ENCODE measurements at places on chromosomes 6 and 20. TPM values are rescaled to one million over a fixed set of nuclear protein-coding genes. Genes with fewer than 3 reads are reported as not detected.

GRCh38 chr6:155011809-155012291 is 16.7 kb downstream of the TIAM2 start:
- no peak overlapping the region for H3K4me3 ChIP-seq
- DNase-seq, result no peak
- H3K4me1 ChIP-seq, result peaks cover 19% of the 10 kb centered on the region
- no peak overlapping the region for H3K27ac ChIP-seq
- no peaks in the 10 kb centered on the region for H3K27me3 ChIP-seq

COL9A3 gene
- total RNA-seq, result 2.0 TPM

OPN5 gene
- total RNA-seq, result not detected

GRCh38 chr6:119352001-119352400 is 2.4 kb upstream of the MAN1A1 start:
- H3K4me3 ChIP-seq, result no peak overlapping the region
- no peak overlapping the region for H3K27ac ChIP-seq
- H3K27me3 ChIP-seq, result no peaks in the 10 kb centered on the region
- H3K4me1 ChIP-seq, result no peaks in the 10 kb centered on the region
- DNase-seq, result no peak

GRCh38 chr20:48807586-48808381 is 20.0 kb downstream of the PREX1 start:
- H3K27me3 ChIP-seq, result no peaks in the 10 kb centered on the region
- no peaks in the 10 kb centered on the region for H3K4me1 ChIP-seq
- no peak overlapping the region for H3K27ac ChIP-seq
- no peak overlapping the region for H3K4me3 ChIP-seq
- H3K36me3 ChIP-seq, result peaks cover 9% of the 10 kb centered on the region

GRCh38 chr20:2217857-2218539 is 77.8 kb upstream of the TGM3 start:
- DNase-seq, result no peak
- H3K27ac ChIP-seq, result no peak overlapping the region
- H3K4me1 ChIP-seq, result no peaks in the 10 kb centered on the region
- no peak overlapping the region for H3K4me3 ChIP-seq
- no peaks in the 10 kb centered on the region for H3K27me3 ChIP-seq
- no peaks in the 10 kb centered on the region for H3K36me3 ChIP-seq

DNA sequence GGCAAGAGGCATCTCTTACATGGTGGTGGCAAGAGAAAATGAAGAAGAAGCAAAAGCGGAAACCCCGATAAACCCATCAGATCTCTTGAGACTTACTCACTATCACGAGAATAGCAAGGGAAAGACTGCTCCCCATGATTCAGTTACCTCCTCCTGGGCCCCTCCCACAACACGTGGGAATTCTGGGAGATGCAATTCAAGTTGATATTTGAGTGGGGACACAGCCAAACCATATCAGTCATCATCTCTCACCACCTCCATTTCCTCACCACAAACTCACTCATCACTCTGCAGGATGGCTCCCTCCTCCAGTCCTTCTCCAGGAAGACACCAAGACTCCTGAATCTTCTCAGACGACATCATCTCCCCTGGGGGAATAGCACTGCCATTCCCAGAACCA is 25.8 kb upstream of the SLC16A10 start:
- DNase-seq, result no peak
- H3K27me3 ChIP-seq, result no peaks in the 10 kb centered on the region
- no peak overlapping the region for H3K27ac ChIP-seq
- H3K4me3 ChIP-seq, result no peak overlapping the region

TCF19 gene
- total RNA-seq, result 26.8 TPM

- H3K36me3 ChIP-seq, result no peaks in the 10 kb centered on the region
- 0 out of 2 replicates have a peak, but pooled peaks cover 4% of the 10 kb centered on the region for H3K27me3 ChIP-seq
- no peak for DNase-seq
- H3K27ac ChIP-seq, result no peak overlapping the region
- H3K4me1 ChIP-seq, result no peaks in the 10 kb centered on the region
- H3K4me3 ChIP-seq, result no peak overlapping the region
Measured at GRCh38 chr20:732727-733126, 35.6 kb downstream of the SLC52A3 start.
